Prostate gland (tissue), 2 donors: ENCODE measurements at places on chromosomes 4 and X.

GRCh38 chr4:108465886-108466500, 154.4 kb upstream of the RPL34 start:
- DNase-seq = no peak

DNA sequence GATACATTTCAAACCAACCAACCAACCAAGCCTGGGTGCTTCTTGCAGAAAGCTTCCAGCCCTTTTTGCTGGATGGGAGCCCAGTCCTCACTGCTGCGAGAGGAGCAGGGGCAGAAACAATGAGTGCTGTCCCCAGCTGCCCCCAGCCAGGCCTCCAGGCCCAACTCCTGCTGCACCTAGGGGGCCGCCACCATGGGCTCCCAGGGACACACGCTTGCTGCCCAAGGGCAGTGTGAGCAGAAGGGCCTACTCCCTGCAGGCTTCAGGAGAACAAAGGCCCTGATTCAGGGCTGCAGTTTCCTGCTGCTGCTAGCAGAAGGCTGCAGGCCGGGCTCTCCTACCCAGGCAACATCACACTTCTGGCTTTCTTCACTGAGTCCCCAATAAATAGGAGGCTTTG, 37.7 kb upstream of the ENPP6 start:
- no peak for DNase-seq

- DNase-seq = no peak
Observed at GRCh38 chr4:95505151-95505550, 43.6 kb downstream of the UNC5C start.

- DNase-seq = no peak
Observed at GRCh38 chr4:65510976-65511375, 159.3 kb downstream of the EPHA5 start.

DNA sequence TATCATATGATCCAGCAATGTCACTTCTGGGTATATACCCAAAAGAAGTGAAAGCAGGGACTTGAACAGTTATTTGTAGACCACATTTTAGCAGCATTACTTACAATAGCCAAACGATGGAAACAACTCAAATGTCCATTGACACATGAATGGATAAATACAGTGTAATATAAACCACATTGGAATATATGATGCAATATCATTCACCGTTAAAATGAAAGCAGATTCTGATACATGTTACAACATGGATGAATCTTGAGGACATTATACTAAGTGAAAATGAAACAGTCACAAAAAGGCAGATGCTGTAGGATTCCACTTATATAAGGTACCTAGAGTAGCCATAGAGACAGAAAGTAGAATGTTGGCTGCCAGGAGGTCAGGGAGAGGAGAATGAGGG, 130.5 kb upstream of the SMAD1 start:
- DNase-seq = no peak

DNA sequence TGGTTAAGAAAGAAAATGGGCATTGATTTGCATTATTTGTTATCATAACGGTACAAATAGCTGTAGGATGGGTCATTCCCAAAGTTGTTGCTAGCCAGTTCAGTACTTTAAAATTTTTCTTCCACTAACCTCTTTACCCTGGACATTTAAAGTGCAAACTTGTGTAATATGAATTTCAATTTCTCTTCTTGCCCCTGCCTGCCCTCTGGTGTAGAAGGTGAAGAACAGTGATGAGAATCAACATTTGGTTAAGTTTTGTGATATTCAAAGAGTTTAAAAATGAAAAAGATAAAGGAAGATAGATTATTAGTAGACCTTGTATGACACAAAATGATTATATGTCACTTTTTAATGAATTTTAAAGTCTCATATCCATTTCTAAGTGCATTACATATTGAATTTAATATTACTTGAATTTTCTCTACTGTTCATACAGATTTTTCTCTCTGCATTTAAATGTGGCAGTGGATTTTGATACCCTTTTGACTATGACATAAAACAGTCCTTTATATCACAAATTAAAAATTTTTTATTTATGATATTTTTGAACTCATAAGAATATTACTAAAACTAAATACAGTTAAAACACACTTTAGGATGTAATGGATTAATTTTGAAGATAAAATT, 337.7 kb downstream of the BMPR1B start:
- no peak for DNase-seq

DNA sequence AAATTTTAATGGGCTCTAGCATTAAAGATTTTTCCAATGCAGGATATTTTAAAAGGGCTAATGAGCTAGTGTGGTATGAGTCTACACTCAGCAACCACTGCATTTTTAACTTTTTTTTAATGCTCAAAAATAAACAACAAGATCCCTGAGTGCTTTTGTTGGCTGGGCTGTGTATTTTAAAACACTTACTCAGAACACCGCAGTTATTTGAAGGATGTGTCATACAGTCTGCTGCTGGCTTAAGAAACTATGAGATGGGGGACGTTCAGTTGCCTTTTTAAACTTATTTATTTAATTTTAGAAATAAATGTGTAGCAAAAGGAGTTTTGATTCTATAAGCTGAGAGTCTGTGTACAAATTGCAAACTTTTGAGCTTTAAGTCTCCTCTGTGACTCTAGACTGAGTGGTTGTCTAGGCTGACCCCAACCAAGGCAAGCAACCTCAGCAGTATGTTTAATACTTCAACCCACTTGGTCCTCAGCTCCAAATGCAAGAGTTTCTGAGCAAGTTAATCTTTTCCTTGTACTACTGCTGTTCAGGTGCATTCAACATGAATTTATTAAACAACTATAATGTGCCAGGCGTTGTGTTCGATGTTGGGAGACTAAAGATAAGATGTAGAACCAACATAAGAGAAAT, 278.6 kb upstream of the DIPK2B start:
- DNase-seq = no peak

DNA sequence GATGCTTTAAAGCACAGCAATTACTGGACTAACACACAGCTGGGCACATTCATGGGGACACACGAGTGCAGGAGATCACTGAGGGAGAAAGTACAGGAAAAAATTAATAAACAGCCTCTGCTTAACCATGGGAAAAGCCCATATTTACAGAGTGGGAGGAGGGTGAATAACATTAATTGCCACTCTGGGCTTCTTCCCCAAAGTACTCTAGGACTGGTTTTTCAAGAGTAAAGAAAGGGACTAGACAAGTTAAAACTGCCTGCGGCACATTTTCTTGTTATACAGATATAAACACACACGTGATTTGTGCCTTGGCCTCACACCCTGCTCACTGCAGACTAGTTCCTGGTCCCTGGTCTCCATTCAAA, 179.7 kb upstream of the TET2 start:
- DNase-seq = peak; percentile 93

- DNase-seq = no peak
Observed at GRCh38 chrX:51026862-51027261, 116.3 kb downstream of the BMP15 start.

- DNase-seq = no peak
Observed at GRCh38 chr4:99945718-99946355, 581 bp downstream of the DNAJB14 start.

GRCh38 chrX:48891402-48892288, 5.9 kb downstream of the TIMM17B start:
- DNase-seq = peak; percentile 81

- no peak for DNase-seq
Observed at GRCh38 chr4:152363086-152363485, 172.8 kb downstream of the FBXW7 start.

DNA sequence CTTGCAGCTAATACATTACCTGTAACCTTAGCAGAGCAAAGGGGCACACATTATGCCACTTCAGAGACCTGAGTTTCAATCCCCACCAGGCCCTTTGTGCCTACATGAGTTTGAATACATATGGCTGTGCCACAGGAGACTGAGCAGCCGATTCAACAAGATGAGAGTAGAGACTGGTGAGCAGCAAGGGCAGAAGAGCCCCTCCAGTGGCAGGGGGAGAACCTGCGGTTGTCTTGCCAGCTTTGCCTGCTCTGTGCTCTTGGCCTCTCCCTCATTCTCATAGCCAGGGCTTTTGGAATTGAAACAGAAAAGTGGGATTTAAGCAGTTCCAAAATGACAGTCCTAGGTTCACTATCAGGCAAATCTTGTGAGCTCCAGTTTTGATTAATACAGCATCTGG, 52.3 kb upstream of the CLNK start:
- no peak for DNase-seq

DNA sequence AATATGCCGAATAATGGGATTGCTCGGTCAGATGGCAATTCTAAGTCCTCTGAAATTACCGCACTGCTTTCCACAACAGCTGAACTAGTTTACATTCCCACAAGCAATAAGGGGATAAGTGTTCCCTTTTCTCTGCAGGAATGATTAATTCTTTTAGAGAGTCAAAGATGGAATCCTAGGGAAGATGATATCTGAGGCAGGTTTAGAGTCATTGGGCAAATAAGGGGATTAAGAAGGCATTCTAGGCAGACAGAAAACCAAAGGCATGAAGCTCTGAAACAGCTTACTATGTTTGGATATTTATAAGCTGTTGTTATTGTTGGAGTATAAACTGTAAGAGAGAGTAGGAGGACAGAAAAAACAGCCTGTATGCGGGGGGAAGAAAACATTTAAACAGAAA, 85.7 kb downstream of the TET2 start:
- DNase-seq = no peak

DNA sequence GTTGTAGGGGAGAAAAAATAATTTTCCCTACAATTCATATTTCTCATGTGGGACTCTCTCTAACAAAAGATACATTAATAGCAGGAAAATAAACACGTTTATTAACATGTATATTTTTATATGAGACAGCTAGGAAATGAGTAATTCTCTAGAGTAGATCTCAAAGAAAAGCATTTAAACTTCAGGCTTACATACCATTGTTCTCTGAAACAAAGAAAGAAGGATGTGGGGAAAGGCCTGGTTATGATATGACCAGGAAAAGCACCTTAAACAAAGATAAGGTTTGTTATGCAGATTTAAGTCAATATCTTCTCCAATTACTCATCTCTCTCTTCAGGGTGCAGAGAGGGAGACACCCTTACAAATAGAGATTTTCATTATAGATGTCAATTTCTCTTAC, 131.3 kb downstream of the SLC7A11 start:
- DNase-seq = no peak

- no peak for DNase-seq
Observed at GRCh38 chrX:149004936-149005335, 500.2 kb downstream of the IDS start.

DNA sequence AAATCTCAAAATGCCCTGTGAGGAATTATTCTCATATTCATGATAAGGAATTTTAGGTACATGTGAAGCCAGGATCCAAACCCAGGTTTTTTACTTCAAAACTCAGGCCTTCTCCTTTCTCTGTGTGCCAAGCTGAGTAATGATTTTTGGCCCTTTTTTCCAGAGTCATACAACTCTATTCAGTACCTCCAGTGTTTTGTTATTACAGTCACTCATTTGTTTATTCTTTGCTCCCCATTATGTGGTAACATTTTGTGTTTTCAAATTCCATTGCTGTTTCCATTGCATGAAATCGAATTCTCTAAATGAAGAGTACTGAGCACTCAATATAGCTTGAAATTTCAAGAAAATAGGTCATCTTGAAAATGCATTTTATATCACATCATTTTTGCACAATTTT, 315.4 kb downstream of the NR3C2 start:
- no peak for DNase-seq

- no peak for DNase-seq
Observed at GRCh38 chr4:165367040-165367439, 11.8 kb upstream of the CPE start.

GRCh38 chrX:31934842-31935370, 863.1 kb upstream of the FTHL17 start:
- DNase-seq = no peak

DNA sequence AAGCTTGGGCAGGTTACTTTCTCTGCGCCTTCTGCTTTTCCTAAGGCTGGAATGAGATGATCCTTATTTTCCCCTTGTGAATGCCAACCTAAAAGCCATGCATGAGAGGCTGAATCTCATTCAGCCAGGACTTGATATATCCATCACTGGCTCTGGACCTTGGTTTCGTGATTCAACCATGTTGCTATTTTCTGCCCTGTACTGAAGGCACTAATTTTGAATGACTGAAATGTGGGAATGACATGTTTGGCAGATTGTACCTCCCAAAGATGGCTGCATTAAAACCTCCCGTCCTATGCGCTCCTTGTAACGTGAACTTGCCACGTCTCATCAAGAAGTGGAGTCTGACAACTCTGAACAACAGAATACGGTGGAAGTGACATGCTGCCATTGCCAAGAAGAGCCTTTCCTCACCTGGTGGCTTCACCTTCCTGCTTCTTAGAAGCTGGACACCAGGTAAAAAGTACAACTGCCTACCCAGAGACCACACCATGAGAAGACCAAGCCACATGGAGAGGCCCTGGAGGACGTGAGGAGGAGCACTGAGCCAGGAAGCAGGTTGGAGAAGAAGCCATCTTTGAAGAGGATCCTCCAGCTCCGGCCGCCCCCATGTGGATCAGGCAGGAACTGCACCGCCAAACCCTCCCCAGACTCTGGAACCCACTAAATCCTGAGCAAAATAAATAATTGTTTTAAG, 174.5 kb downstream of the NSUN7 start:
- no peak for DNase-seq

DNA sequence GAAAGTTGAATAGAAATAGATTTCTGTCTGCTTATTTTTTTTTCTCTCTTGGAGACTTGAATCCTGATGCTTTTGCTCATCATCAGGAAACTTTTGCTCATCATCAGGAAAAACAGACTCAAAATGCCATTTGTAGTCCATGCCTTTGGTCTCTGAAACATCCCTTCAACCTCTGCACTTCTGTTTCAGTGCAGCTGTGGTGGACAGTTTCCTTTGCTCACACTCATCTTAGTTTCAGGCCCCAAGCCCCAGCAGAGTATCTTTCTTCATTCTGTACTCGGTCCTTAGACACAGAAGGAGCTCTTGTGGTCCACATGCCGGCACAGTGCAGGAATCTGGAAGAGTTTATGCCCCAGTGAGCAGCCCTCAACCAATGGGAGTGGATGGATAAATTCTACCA, 337.9 kb downstream of the PPP3CA start:
- DNase-seq = no peak

- DNase-seq = no peak
Observed at GRCh38 chrX:1507511-1508463, 29.2 kb downstream of the P2RY8 start.

DNA sequence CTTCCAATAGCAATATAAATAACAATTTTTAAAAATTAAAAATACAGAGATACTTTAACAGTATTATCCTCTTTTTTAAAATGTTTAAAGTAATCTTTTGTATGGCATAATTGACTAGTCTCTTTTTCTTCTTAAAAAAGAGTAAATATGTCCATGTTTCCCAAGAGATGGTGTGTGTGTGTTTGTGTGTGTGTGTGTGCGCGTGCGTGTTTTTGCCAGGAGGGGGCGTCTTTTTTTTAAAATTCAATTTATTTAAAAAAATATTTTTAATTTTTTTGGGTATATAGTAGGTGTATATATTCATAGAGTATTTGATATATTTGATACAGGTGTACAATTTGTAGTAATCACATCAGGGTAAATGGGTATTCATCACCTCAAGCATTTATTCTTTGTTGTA, 1073.7 kb downstream of the PCDH7 start:
- no peak for DNase-seq

- no peak for DNase-seq
Observed at GRCh38 chrX:132809581-132809980, 148.8 kb downstream of the HS6ST2 start.

DNA sequence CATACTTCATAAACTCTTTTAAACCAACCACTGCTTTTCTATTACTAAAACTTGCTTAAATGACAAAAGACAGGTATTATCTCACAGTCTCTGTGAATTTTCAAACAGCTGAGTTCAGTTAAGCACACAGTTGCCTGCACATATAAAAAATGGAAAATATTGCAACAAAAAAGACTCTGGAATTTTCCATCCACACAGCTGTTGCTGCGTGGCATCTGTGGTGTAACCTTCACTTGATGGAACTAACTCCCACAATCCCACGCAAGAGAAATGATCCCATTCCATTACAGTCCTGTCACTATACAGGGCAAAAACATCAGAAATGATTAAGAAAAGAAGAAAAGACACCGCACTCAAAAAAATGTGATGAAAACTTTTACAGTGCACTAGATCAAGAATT, 149.8 kb upstream of the TBL1X start:
- no peak for DNase-seq
